ENCODE measurements at places on chromosomes 16 and 17.

DNA sequence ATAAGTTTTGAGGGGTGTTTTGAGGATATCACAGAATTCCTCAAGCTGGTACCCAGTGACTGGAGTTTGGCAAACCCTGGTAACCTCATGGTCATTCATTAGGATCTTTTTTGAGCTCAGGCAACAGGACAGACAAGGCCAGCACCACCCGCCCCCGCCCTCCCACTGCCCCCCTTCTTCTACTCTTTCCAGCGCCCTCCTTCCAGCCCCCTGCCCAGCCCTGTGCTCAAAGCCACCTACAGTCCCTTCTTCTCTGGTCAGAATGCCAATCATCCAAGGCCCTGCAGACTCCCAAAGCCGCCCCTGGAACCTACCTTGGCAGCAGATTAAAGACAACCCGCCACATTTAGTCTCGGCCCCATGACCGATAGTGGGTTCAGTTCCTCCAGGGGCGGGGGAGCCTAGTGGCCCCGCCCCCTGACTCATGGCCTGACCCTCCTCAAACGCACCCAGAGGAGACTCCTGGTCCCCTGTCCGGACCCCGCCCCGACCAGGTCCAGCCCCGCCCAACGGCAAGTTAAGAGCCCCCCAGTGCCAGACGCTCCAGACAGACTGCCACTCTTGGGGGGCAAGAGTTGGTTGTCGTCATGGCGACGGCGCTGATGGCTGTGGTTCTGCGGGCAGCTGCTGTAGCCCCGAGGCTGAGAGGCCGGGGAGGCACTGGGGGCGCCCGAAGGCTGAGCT lies at the start of gene NAGS:
NAGS (plus strand) TSS at position 546 of the 684 bp plus-strand sequence; CDS start at position 588, 42 bp downstream.
- DNase-seq = peak; percentile 27

DNA sequence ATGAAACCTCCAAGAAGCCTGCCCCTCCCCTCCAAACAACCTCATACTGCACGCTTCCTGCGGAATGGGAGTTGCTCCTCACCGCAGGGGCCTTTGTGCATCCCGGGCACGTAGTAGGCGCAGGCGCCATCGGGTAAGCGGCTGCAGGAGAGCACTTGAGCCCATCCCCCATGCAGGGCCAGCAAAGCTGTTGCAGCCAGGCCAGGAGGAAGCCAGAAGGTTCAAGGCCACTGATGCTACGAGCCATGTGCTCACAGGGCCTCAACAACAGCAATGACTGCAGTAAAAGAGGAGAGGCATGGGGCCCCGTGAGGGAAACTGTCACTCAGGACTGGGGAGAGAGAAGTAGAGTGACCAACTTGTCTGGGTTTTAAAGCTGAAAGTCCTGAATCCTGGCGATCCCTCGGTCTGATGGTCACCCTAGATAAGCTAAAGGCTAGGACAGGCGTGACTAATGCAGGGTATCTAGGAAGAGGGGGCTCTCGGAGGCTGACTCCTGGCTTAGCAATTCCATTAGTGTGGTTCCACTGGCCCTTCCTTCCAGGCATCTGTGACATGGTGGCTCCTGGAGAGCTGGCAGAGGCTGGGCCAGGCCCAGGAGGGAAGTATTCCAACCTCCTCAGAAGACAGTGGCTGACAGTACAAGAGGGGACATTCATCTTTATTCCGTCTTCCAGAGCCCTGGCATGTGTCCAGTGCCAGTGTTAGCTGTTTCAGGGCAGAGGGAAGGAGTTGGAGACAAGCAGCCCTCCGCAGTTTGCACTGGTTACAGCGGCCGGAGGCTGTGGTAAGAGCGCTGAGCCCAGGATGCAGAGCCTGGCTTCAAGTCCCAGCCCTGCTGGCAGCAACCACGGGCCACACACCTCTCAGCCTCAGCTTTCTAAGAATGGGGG lies 20.8 kb downstream of the GOSR2 start:
- peak; percentile 77 for DNase-seq

GRCh38 chr17:32903774-32904673 lies 23.9 kb upstream of the TMEM98 start:
- DNase-seq = no peak

- DNase-seq = no peak
Measured at GRCh38 chr16:1225051-1225451, at the start of gene TPSG1. TPSG1 (minus strand) TSS chr16:1225268; CDS start chr16:1225252, 16 bp downstream.

DNA sequence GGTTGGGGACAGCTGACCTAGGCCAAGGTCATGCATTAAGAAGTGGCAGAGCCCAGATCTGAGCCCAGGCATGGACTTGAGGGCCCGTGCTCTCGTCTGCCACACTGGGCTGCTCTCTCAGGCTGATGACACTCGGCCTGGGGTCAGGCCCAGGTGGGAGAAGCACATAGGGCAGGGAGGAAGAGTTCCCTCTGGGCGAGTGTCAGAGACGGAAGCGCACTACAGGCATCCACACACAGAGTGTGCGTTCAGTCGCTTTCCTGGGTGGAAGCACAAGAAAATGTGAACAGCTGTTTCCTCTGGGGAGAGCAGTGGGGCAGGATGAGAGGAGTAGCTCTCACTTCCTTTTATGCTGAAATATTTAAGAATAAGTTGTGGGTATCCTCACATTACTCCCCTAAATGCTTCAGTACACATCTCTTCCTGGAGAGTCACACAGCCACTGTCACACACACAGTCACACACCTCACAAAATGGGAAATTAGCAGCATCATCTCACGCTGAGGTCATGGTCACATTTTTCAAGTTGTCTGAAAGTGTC lies 59.7 kb downstream of the B9D1 start:
- DNase-seq = peak; percentile 14

DNA sequence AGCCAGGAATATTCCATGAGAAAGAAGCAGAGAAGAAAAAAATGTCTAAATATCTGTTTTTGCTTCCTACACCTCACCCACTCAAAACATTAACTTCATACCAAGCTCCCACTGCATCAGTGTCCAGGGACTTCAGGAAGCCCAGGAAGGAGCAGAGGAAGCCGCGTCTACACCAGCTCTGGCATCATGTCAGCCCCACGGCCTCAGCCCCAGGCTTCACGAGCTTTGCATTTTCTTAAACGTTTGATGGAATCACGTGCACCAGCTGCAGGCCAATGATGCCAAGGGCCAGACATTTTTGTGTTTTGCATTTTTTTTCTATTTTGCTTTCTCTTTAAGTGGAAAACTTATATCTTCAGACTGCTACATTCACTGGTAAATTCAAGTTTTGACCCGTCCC lies 48.6 kb downstream of the CDRT4 start:
- DNase-seq = no peak

- DNase-seq = no peak
Measured at GRCh38 chr16:86462334-86463084, 47.8 kb upstream of the FOXF1 start.

GRCh38 chr16:23803591-23804123 lies 32.1 kb upstream of the PRKCB start:
- peak; percentile 37 for DNase-seq

GRCh38 chr16:31063843-31064611 lies 10.0 kb downstream of the ZNF668 start:
- no peak for DNase-seq

GRCh38 chr16:2817340-2818271 lies 569 bp downstream of the PRSS21 start:
- no peak for DNase-seq

- peak; percentile 76 for DNase-seq
Measured at GRCh38 chr17:81601525-81602120, 35.3 kb downstream of the NPLOC4 start.

GRCh38 chr16:85735946-85736345 lies 14.9 kb downstream of the C16orf74 start:
- no peak for DNase-seq

GRCh38 chr16:66278604-66279262 lies 87.8 kb upstream of the CDH5 start:
- peak; percentile 50 for DNase-seq

DNA sequence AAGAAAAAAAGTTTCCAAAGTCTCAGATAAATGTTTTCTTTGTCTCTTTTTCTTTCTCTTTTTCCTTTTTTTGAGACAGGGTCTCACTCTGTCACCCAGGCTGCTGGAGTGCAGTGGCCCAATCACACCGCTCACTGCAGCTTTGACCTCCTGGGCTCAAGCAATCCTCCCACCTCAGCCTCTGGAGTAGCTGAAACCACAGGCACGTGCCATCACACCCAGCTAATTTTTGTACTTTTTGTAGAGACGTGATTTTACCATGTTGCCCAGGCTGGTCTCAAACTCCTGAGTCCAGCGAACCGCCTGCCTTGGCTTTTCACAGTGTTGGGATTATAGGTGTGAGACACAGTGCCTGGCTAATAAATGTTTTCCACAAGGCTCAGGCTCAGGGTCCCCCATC lies 53.3 kb upstream of the KSR1 start:
- DNase-seq = no peak

- peak; percentile 30 for DNase-seq
Measured at GRCh38 chr16:74700116-74700437, 585 bp downstream of the MLKL start.

DNA sequence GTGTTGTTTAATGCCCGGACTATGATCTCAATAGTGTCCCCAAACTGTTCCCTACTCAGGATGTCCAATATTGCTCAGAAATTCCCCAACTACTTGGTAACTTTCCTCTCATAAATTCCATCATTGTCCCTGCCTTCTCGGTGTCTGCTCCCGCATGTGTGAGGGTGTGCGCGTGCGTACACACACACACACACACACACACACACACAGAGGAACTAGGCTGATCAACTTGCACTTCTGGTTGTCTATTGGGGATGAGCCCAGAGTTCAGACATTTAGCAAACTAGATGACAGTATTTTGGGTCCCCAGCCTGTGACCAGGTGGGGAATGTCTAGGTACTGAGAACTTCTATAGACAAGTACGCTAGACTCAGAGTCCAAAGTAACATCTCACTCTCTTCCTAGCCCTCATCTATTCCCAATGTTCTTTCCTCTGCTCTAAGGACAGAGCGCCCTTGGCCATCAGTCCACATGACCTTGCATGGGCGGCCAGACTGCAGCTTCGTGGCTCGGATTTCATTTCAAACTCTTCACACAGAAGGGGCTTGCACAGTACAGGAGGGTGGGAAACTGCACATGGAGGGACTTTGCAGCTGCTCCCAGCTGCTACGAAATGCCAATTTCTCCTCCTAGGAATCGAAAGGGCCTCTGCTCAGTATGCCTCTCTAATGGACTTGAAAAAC lies 5.3 kb downstream of the HS3ST3A1 start:
- no peak for DNase-seq

DNA sequence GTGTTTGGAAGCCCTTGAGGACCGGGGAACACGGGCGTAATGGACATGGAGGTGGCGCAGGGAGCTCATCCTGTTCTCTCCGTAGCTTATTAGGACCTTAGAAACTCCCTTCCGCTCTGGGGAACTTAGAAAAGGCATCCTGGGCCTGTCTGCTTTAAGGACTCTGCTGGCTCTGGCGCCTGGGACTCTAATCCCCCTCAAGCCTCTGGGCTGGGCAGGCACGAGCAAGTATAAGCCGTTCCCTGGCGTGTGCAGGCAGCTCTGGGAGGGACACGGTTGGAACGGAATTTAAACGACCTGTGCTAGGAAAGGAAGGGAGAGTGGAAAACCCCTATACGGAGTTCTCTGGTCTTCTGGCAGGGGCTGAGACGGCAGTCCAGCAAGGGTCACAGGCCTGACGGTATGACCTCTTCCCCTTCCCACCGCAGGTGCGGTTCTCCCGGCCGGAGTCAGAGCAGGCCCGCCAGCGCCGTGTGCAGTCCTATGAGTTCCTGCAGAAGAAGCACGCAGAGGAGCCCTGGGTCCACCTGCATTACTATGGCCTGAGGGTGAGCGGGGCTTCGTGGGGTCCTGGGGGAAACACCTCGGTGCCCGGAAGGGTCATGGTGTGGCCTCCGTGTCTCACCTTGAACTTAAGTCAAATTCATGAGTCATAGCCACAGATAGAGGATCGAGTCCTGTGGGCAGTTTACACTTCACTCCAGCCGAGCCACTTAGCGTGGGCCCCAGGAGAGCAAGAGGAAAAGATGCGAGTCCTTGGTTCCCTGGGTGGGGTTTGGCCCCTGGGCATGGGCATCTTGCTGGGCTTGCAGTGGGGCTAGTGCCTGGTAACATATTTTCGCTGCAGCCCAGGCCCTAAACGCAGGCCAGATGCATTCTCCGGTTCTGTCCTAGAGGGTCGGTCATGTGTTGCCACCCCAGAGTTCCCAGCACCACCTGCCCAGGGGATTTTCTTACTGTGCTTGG lies 17.7 kb downstream of the POLR3E start:
- no peak for DNase-seq

DNA sequence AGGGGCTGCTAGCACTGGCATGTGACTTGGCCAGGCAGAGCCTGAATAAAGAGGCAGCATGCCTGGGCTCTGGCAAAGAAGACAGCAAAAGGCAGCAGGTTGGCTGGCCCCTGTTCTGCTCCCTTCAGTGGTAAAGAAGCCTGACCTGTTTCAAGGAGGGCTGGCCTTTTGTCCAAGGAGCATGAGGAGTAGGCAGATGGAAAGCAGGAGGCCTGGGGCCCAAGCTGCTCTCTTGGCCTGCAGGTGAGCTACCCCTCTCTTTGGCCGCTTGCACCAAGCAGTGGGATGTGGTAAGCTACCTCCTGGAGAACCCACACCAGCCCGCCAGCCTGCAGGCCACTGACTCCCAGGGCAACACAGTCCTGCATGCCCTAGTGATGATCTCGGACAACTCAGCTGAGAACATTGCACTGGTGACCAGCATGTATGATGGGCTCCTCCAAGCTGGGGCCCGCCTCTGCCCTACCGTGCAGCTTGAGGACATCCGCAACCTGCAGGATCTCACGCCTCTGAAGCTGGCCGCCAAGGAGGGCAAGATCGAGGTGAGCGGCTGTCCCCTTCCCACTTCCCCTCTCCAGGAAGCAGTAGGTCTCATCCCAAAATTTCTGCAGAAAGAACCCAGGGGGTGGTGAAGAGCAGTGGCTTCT lies 8.0 kb downstream of the TRPV2 start:
- DNase-seq = no peak

DNA sequence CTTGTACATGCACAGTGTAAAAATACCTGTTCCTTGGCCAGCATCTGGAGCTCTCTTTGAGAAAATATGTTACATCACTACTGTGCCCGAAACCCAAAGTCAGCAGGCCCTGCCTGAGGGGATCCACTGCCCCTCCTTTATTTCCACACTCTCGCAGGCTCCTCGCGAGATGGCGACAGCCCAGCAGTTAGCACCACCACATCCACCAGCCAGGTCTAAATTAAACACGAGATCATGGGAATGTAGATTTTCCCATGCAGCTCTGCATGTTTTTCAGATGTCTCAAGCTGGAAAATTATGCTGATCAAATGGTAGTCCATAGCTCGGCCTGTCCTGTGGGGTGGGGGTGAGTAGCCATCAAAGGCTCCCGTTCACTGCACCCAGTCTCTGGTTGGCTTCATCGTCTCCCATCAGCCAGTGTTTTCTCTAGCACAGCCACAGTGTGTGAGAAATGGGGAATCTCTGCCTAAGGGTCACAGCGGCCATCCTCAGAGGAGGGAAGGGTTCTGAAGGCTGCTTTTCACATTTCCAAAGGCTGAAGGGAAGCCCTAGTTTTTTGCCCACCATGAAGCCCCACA lies 34.7 kb downstream of the EPN2 start:
- DNase-seq = no peak

All from kidney tubule cell (primary cell).